Right renal cortex interstitium (tissue), 3 donors: ENCODE measurements at places on chromosomes 13 and 19. TPM values are rescaled to one million over a fixed set of nuclear protein-coding genes. Genes with fewer than 3 reads are reported as not detected.

The CFAP97D2 gene
- not detected for polyA plus RNA-seq

The CBLC gene
- polyA plus RNA-seq = 3.8 TPM

The FAM83E gene
- 0.99 TPM for polyA plus RNA-seq

The LYL1 gene
- polyA plus RNA-seq = 3.5 TPM

GRCh38 chr13:97111756-97112155, 110.4 kb upstream of the MBNL2 start:
- no peak for DNase-seq

- no peak for DNase-seq
These were observed 77.8 kb downstream of the INSR start for GRCh38 chr19:7216373-7216902.

GRCh38 chr19:16561382-16561781, 10.8 kb downstream of the SLC35E1 start:
- no peak for DNase-seq
